Panc1 (cell line): ENCODE measurements at places on chromosomes 7 and 10.

- no peak for DNase-seq
These were observed 82.9 kb upstream of the KCND2 start for GRCh38 chr7:120190109-120190508.

- DNase-seq = no peak
These were observed 67.7 kb downstream of the DGKB start for GRCh38 chr7:14834883-14835282.

- no peak for DNase-seq
These were observed 122.3 kb downstream of the WDR37 start for GRCh38 chr10:1178506-1178905.

- no peak for DNase-seq
These were observed 4.8 kb downstream of the IMPDH1 start for GRCh38 chr7:128404886-128405470.

- DNase-seq = no peak
These were observed 757.1 kb downstream of the SORCS3 start for GRCh38 chr10:105398202-105398601.

DNA sequence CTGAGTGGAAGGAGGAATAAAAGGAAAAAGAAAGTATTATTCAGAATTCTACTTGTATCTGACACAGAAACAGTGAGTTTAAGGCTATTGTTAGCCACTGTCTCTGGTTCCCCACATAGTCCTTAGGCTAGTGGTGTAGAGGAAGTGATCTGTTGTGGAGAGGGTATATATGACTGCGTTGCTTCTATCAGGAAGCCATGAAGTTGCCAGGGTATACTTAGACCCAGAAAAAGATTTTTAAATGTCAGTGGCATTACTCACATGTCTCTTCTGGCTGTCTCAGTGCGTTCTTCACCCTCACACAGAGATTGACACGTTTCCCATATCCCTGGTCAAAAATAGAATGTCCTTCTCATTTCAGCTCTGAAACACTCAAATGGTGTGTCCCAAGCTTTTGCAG, 72.7 kb downstream of the SEM1 start:
- DNase-seq = no peak

- no peak for DNase-seq
These were observed 136.6 kb downstream of the LRRC4 start for GRCh38 chr7:127894588-127894987.

DNA sequence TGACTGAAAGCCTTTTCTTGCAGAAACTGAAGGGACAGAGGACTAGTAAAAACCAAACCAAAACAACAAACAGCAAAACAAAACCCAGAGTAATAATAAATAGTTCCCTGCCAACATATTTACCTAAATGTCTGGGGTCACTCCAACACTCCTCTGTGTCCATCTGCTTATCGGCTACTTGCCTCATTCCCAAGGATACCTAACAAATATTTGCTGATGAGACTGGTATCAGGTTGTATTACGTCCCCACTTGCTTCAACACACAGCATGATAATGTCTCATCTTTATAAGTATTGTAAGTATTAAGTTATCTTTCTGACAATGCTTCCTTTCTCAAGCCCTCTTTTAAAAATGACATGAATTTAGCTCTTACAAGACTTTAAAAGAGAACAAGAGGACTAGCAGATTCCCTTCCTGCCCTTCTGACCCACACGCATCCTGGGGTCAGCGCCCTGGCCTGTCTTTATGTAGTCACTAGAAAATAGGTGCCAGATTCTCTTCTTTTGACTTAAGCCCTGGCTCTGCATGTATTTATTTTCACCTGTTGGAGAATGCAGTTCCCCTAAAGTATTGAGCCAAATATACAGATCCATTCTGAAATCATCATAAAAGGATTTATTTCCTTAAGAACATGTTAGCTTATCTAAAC, 110.2 kb downstream of the SEM1 start:
- no peak for DNase-seq

DNA sequence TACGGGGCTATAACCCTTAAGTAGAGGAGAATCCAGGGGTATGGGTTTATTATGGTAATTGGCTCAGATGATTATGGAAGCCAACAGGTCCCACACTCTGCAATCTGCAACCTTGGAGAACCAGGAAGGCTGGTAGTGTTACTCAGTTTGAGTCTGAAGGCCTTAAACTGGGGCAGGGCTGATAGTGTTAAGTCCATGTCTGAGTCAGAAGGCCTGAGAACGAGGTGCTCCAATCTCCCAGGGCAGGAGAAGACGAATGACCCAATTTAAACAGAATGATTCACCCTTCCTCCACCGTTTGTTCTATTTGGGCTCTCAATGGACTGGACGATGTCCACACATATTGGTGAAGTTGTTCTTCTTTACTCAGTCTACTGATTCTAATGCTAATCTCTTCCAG, 244.5 kb upstream of the PTER start:
- no peak for DNase-seq

GRCh38 chr10:77943121-77943901, 16.8 kb upstream of the DLG5 start:
- peak; percentile 77 for DNase-seq

- DNase-seq = no peak
These were observed 370.3 kb downstream of the CDC14C start for GRCh38 chr7:49294611-49295010.

DNA sequence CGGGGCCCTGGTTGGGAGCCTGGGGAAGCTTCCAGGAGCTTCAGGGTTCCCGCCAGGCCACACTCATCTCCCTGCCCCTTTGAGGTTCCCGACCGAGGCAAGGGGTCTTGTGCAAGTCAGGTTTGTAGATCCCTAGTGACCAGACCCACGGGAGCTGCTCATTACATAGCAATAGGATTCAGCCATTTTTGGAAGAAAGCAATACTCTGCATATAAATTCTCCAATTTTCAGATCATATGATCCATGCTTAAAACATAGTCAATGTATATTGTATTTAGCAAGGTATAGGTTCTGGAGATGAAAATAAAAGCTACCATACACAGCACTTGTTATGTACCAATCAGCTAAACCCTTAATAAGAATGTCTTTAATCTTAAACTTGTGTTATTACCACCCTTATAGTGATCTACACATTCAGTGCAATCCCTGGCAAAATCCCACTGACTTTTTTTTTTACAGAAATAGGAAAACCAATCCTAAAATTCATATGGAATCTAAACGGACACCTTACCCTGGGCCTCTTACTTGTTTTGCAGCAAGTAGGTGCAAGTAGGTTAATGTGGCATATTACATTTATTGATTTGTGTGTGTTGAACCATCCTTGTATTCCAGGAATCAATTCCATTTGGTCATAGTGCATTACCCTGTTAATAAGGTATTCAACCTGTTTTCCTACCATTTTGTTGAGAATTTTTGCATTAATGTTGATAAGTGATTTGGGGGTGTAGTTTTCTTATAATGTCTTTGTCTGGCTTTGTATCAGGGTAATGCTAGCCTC, 13.8 kb upstream of the FKBP9 start:
- peak; percentile 46 for DNase-seq

- no peak for DNase-seq
These were observed 29.2 kb upstream of the ATRNL1 start for GRCh38 chr10:115063701-115064658.

DNA sequence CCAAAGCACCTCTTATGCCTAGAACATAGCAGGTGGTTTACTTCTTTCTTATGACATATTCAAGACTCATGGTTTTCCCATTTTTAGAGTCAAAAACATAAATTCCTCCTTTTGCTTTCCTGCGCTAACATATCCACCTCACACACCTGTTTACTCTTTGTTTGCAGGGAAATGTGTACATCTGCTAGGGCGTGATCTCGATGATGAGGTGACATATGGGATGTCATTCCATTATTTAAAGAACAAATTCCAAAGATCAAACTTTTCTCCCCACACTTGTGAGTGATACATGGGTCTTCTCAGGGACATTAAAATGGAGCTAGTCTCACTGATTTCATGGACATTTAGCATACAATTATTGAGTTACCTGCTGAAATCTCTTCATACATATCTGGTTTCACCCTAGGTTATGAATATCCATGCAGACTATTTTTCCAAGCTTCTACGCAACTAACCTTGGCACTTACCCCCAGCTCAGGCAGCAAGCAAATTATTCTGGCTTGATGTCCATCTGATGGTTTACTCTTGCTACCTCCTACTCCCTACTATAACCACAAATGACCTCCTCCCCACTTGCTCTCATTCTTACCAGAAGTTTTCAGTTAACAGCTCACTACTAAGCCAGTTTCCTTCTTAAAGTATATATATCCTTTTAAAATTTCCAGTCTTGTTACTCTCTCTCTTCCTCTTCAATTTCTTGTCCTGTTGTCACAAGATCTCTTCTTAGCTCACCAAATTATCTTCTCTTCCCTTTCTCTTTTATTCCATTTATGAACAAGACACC, 208.5 kb downstream of the RNLS start:
- DNase-seq = no peak
